Activated CD4-positive, CD25-positive, alpha-beta regulatory T cell treated with anti-CD3 and anti-CD28 coated beads, Interleukin-2, amount 50 U/mL, for 24 hours (primary cell): ENCODE measurements at places on chromosomes 1 and 21.

GRCh38 chr1:30589083-30589482 is 134.3 kb downstream of the MATN1 start:
- no peak for ATAC-seq

- ATAC-seq: no peak
Measured at GRCh38 chr1:10962483-10962882, 50.0 kb upstream of the TARDBP start.

- ATAC-seq: no peak
Measured at GRCh38 chr1:8083739-8084484, 57.8 kb upstream of the ERRFI1 start.

DNA sequence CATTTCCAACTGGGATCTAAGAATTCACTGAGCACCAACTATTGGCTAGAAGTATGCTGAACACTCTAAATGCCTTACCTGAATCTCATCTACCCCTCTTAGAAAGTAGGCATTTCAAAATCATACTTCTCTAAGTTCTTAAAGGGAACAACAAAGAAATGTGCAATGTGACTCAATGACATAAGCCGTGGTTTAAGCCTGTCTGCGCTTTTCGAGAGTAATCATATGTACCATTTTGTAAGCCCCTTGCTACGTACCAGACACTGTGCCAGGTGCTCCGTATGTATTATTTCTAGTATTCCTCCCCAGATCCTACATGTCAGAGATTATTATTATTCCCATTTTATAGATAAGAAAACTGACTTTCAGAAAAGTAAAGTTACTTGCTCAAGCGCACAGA is 454.2 kb downstream of the SETD4 start:
- no peak for ATAC-seq

DNA sequence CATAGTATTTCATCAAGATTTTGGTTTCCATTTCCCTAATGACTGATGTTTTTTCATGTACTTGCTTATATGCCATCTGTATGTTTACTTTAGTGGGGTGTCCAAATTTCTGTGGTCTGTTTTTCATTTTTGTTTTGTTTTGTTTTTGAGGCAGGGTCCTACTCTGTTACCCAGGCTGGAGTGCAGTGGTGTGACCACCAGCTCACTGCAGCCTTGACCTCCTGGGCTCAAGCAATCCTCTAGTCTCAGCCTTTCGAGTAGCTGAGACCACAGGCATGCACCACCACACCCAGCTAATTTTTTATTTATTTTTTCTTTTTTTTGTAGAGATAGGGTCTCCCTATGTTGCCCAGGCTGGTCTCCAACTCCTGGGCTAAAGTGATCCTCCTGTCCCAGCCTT is 378.0 kb upstream of the VAMP3 start:
- no peak for ATAC-seq

GRCh38 chr1:5287178-5288150 is 633.1 kb downstream of the AJAP1 start:
- no peak for ATAC-seq

DNA sequence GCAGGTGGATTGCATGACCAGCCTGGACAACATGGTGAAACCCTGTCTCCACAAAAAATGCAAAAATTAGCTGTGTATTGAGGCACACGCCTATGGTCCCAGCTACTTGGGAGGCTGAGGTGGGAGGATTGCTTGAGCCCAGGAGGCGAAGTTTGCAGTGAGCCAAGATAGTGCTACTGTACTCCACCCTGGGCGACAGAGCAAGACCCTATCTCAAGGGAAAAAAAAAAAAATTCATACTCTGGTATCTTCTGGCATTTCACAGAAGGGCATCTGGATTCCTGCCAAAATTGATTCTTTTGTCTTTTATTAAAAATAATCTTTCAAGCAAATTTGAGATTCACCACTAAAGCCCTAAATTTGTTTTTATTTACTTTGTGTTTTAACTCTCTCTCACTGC is 19.2 kb downstream of the CLIC4 start:
- ATAC-seq: no peak

GRCh38 chr1:1403653-1404052 is 3.4 kb downstream of the MRPL20 start:
- ATAC-seq: no peak

- no peak for ATAC-seq
Measured at GRCh38 chr1:196376630-196377328, 231.5 kb downstream of the KCNT2 start.

- no peak for ATAC-seq
Measured at GRCh38 chr1:74246315-74246714, 11.1 kb downstream of the TNNI3K start.

- ATAC-seq: no peak
Measured at GRCh38 chr1:87644579-87645190, 316.0 kb downstream of the LMO4 start.

DNA sequence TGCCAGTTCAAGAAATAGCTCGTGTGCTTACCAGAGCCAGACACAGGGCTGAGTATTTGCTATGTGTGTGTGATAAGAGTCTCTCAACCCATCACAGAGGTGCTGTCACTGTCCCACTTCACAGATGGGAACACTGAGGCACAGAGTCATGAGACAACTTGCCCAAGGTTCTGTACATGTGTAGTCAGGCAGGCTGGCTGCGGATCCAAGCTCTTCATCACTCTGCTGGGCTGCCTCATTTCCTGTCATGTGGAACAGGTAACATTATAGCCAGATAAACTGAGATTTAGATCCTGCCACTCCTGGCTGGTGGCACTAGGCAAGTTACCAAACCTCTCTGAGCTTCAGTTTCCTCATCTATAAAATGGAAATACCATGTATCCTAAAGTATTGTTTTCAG is 77.8 kb downstream of the ITPKB start:
- no peak for ATAC-seq

DNA sequence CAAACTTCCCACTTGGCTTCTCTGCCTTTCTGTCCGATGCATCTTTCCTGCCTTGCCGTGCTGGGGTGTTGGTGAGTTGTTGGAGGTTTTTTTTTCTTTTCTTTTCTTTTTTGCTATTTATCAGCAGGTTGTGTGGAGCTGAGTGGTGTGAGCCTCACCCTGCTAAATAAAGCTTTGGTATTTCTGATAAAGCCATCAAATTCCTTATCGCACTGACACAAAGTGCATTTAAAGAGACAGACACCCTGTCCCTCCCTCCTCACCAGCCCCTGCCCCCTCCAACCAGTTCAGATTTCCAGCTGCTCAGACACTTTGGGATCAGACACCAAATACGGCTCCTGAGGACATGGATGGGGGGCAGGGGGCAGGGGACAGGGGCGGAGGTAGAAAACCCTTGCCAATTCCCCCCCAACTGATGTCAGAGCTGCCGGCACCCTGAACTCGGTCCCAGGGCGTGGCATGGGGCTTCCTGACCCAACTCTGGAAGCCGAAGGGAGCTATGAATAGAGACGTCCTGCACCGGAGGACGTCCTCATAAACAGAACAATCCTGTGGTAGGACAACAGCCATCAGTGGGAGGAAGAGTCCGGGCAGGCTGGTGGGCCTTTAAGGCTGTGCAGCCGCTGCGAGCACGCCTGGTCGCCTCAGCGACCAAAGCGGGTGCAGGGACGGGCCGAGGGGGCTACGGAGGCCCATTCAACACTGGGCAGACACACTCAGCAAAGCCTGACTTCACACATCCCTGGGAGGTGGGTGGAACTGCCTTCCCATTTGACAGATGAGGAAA is 79.0 kb downstream of the CASZ1 start:
- no peak for ATAC-seq

DNA sequence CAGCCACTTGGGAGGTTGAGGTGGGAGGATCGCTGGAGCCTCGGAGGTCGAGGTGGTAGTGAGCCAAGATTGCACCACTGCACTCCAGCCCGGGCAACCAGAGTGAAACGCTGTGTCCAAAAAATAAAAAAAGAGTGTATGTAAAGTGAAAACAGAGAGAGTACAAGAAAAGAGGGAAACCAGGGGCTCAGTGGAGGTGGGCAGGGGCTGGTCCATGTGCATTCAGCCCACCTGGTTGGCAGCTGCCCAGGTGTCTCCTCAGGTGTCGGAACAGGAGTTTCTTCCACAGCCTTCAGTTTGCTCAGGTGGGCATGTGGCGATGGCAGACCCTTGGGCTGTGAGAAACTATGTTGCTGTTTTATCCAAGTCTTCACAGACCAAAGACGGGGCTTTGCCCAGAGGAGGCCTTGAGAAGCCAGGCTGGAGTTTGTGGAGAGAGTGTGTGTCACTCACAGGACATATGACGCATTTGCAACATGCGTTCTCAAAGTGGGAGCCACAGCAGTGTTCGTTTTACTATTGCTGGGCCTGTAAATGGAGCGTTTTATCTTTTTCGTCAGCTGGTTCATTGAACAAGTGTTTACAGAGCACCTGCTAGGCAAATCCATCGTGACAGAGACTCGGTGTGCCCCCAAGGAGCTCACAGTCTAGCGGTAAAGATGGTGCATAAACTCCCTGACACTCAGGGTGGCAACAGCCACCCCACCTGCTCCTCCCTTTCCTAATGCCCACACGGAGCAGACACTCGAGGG is 22.4 kb upstream of the SAMD11 start:
- no peak for ATAC-seq

DNA sequence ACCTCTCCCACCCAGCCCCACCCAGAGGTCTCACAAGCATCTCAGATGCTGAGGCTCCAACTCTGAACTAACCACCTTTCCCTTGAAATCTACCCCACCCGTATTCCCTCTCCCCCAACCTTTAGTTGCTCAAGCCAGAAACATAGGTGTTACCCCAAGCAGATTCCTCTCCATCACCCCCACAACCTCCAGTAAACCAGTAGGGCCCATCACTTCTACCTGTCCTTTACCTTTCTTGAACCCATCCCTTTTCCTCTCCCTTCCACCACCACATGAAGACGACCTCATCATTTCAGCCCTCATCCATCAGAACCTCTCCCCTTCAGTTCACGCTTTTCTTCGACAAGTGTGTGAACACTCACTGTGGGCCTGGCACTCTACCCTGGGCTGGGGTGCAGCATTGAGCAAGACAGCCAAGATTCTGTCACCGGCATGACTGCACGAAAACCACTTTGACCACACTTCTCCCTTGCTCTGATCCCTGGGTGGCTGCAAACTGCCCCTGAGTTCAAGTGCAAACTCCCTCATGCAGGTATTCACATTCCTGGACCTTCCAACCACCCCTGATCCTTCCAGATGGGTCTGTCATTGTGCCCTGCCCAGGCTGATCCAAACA is 65.5 kb upstream of the LAPTM5 start:
- ATAC-seq: no peak

GRCh38 chr1:43736819-43737218 is 29.5 kb downstream of the ST3GAL3 start:
- no peak for ATAC-seq

- ATAC-seq: no peak
Measured at GRCh38 chr1:63497577-63497976, 25.4 kb downstream of the ITGB3BP start.

- ATAC-seq: peak; percentile 67
Measured at GRCh38 chr1:243294723-243295121, 38.9 kb downstream of the SDCCAG8 start.

DNA sequence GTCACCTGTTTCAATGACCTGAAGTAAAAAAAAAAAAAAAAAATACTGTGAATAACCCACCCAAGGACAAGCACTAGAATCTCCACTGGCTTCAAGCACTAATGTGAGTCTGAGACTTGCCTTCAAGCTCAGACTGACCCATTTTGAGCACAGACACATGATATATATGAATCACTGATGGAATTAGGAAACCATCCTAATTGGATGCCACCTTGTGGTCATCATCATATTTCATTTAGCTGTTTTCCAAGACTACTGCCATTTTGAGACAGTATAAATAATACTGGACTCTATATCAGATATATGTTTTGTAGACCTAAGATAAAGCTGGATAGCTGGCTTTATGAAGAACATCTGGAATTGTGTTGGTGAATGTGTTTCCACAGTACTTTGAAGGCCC is 1232.0 kb downstream of the KCNT2 start:
- ATAC-seq: no peak

DNA sequence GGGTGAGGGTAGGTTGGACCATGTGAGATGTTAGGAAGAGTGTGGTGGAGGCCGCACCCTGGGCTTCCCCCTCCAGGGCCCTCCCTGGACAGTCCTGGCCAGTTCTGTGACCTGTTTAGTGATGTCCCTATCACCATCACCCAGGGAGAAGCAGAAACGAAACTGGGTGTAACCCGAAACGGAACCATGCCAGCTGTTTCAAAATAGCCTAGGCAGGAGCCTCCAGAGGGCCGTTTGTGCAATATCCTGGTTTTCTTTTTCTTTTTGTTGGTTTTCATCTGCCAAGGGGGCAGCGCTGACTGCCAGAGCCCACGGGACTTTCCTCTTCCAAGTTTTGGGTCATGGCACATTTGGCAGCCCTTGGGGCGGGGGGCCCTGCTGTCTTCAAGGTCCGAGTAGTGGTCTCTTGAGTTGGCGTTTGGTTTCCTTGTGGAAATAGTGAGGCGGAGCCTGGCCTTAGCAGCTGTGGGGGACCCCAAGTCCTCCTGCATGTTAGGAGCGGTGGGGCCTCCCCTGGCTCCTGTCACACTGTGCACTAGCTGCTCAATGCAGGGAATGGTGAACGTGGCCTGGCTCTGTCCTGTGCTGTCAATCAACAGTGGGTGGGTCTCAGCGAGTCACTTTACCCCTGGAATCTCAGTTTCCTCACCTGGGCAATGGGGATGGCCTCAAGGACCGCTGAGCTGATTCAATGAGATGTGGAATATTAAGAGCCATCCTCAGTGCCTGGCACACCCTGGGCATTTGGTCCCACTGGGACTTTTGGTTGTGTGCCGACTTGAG is 90.7 kb downstream of the ARHGEF10L start:
- no peak for ATAC-seq

GRCh38 chr1:225318706-225319575 is 108.9 kb downstream of the LBR start:
- ATAC-seq: no peak

- ATAC-seq: no peak
Measured at GRCh38 chr1:36126797-36127500, 1.9 kb upstream of the COL8A2 start.

- no peak for ATAC-seq
Measured at GRCh38 chr1:202656057-202656456, 54.2 kb downstream of the SYT2 start.

DNA sequence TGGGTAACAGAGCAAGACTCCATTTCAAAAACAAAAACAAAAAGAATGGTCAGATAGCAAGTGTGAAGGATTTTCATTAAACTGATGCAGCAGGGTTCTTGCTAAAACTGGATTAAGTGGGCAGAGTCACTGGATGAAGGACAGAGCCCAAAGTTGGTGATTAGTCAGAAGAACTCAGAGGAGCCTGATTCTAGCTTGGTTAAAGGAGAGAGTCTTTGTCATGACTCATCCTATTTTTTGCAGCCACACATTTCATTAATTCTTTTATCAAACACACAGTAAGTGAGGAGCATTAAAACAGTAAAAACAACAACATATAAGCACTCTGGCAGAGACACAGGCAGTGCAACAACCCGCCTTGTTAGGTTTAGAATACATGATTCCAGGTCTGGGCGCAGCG is 56.0 kb upstream of the EDARADD start:
- no peak for ATAC-seq
